ENCODE measurements at places on chromosomes 3 and 15. TPM values are rescaled to one million over a fixed set of nuclear protein-coding genes. Genes with fewer than 3 reads are reported as not detected.
A peak's percentile ranks its signal among the peaks of the same experiment; 100 is the strongest.

The ACAN gene
- total RNA-seq: 12.7 TPM

- peak; percentile 94 for DNase-seq
These were observed 41.9 kb upstream of the SLC6A1 start for GRCh38 chr3:10950476-10951294.

DNA sequence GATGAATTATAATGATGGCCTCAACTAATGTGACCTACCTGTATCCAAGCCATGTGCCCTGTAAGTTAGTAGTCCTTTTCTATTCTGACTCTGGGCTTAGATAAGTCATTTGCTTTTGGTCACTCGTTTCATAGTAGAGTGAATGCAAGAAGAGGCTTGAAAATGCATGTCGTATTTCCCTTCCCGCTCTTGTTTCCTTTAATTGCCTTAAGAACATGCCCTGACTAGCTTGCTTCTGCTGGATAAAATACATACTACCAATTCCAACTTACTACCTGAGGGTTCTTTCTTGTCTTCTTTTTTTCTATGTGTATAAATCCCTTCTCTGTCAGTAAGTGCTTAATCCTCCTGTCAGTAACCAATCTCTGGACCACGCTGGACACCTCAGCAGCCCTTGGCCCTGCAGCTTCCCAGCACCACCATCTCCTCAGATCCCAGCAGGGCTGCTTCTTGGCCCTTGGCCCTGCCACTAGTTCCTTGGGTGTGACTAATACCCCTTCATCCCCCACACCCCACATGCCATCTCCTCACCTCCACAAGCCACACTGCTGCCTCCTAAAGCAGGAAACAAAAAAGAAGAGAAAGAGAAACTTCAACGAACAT lies 771.7 kb downstream of the IGSF11 start:
- DNase-seq: no peak

DNA sequence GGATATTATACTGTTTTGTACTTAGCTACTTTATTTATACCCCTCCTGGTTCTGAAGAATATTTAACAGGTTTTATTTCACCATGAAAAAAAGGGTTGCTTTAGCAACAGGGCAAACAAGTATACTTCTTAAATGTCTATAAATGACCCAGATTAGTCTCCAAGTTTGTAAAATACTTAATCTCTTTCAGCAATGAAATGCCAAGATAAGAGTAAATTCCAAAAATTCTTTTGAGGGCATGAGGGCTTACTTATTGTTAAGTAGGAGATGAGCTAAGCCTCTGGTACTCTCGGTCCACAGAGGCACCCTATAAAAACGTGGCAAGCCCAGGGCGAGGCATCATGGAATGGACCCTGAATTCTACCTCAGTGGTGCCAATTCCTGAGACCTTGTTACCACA lies 264.8 kb upstream of the NSMCE3 start:
- DNase-seq: no peak

- no peak for DNase-seq
These were observed 166.8 kb upstream of the COL8A1 start for GRCh38 chr3:99471353-99472323.

DNA sequence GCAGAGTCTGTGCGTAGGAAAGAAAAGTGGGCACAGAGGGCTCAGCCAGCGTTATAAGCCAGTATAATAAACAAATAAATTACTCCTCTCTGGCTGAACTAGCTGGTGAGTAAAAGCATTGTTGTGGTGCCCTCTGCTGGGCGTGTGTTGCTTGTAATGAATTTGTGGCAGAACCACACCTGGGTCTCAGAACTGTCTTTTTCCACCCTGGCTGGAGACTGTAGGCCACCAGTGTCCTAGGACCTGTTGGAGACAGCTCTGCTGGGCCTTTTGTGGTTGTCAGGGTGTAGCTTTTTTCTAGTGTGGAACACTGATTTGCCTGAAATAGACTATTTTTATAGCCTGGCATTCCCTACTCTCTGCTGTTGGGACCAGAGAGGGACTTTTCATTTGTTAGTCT lies 130.5 kb upstream of the EIF1B start:
- no peak for DNase-seq

GRCh38 chr3:59082106-59082505 lies 32.3 kb upstream of the CFAP20DC start:
- DNase-seq: no peak

Measured in osteoblast (primary cell).